ENCODE measurements at places on chromosomes 12 and 14.

DNA sequence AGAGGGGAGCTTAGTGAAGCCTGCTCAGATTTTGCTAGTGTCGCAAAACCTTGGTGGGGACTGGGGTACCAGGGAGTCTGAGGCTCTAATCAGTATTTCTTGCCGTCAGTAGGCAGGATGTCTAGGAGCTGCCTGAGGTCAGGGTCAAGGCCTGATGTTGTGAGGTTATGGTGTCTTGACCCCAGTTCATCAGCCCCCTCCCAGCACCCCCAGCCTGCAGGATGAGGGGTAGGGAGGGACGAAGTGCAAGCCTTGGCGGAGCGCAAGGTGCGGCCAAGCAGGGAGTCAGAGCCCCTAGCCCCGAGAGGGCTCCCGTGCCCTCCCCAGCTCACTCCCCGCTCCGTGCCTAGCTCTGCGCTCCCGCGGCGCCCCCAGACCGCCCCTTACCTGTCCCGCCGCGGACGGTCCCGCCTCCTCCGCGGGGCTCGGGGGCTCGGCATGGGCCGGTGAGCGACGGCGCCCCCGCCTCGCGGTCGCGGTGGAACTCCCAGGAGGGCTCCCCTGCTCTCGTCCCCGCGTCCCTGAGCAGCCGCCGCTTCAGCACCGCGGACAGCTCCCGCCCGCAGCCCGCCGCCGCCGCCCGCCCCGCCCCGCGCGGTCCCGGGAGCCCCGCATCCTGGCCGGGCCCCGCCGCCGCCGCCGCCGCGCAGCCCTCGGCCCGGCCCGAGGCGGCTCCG, 347 bp downstream of the SYNDIG1L start:
- DNase-seq = peak; percentile 81

DNA sequence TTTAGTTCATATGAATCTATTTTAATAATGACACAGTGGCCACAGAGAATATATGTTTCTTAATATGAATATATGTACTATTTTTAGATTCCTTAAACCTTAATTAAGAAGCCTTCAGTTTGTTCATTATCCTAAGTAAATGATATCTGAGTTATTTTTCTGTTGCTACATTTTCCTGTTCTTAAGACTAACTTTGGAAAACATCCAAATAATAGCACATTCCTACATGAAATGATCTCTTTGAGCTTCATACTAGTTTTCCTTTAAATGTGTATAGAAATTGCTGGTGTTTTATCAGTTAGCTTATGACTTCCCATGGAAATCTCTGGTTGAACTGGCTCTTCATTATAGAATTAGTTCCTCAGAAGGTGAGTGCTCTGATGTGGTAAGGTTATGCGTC, 72.1 kb downstream of the POLR3B start:
- DNase-seq = no peak

DNA sequence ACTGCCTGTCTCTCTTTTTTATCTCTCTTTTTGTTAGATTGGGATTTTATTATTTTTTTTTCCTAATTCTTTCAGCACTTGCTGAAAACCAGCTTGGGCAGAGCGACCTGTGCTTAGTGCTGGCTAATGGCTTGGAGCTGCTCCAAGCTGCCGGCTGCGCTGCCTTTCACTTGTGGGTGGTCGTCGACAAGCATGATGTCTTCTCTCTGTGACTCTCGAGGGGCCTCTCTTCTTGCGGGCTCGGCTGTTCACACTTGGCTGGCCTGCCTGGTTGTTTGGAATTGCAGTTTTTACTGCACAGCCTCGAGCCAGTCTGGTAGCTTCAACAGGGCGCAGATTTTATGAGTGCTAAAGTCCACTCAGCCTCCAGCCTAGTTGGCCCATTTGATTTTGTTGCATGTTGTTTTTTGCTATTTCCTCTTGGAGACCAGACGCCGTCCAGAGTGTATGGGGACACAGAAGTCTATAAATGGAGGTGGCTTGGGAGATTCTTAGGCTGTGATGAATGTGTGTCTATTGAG, 18.6 kb downstream of the TPCN1 start:
- DNase-seq = no peak

- no peak for DNase-seq
Observed at GRCh38 chr14:96783043-96783914, 13.9 kb upstream of the VRK1 start.

DNA sequence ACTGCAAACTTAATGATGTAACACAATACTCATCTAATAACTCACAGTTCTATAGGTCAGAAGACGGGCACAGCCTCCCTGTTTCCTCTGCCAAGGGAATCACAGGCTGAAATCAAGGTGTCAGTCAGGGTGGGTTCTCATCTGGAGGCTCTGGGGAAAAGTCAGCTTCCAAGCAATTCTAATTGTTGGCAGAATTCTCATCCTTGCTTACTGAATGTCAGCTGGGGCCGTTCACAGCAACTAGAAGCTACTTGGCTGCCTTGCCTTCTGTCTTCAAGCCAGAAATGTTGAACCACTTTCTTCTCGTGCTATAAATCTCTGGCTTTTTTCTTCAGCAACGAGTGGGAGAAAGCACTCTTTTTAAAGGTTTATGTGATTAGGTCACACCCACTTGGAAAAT, 80.1 kb upstream of the PDZRN4 start:
- no peak for DNase-seq

GRCh38 chr14:36515896-36516718, 3.9 kb downstream of the NKX2-1 start:
- DNase-seq = no peak

DNA sequence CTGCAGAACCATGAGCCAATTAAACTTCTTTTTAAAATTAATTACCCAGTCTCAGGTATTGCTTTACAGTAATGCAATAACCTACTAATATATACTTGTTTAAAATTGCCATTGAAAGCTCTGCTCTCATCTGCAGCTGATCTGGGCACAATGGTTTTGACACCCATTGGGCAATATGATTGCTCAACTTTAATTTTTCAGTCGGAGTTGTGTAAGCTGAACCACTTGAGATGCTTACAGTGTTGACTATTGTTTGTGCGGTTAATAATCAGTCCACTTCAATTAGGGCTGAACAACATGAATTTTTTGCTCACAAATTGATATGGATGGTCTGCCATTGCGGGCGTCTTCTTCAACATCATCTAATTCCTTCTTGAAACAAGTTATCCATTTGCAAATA, 18.0 kb upstream of the OR4K5 start:
- no peak for DNase-seq

- no peak for DNase-seq
Observed at GRCh38 chr14:87698481-87698880, 294.5 kb downstream of the GALC start.

- no peak for DNase-seq
Observed at GRCh38 chr14:84272290-84272721, 1257.6 kb upstream of the FLRT2 start.

GRCh38 chr12:63440048-63440447, 228.2 kb downstream of the DPY19L2 start:
- no peak for DNase-seq

DNA sequence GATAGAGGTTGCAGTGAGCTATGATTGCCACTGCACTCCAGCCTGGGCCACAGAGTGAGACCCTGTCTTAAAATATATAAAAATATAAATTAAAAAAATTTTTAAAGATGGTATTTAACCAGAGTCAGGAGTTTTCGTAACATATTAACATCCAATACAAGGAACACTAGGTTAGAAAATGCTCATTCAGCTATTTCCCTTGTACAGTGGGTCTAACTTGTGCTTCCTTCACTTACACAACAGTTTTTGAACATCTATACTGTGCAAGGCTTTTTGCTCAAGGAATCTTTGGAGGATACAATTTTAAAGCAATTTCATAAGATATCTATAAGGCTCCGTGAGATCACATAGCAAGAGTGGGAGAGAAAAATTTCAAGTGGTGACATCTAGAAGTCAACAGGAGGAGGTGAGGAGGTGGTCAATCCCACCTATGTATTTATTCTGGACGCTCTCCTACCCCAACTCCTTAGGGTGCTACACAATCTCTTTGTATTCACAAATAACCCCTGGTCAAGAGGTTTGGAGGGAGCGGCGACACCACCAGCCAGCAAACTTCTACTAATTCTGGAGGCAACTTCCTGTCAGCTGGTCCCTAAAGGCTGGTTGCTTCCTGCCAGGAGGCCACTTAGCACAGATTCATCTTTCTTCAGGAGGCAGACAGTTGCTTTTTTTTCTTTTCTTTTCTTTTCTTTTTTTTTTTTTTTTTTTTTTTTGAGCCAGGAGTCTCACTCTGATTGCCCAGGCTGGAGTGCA, 22.2 kb downstream of the DUSP16 start:
- DNase-seq = no peak

DNA sequence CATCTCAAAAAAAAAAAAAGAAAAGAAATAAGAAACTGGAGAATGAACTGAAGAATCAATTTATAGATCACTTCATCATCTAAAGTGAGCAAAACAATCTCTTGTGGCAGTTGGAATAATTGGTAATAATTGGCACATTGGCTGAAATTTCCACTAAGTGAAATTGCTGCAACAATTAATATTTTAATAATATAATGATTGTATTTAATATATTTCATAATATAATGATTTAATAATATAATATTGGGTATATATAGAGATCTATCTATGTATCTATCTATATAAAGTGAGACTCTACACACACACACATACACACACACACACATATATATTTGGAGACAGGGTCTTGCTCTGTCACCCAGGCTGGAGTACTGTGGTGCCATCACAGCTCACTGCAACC, 81.2 kb upstream of the PRICKLE1 start:
- DNase-seq = no peak

DNA sequence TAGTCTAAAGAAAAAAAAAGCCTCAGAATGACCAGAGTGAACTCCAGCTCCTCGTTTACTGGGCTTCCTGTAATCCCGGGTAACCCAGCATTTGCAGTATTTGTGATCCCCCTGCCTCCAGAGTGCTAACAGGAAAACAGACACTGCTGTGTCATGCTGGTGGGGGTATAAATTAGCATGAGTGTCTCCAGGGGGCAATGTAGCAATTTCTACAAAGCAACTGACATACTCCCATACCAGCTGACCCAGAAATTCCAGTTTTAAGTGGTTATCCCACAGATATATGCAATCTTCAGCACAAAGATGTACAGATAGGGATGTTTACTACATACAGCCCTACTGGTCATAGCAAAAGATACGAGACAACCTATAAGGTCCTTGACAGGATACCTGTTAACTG, 18.8 kb downstream of the TTC7B start:
- no peak for DNase-seq

DNA sequence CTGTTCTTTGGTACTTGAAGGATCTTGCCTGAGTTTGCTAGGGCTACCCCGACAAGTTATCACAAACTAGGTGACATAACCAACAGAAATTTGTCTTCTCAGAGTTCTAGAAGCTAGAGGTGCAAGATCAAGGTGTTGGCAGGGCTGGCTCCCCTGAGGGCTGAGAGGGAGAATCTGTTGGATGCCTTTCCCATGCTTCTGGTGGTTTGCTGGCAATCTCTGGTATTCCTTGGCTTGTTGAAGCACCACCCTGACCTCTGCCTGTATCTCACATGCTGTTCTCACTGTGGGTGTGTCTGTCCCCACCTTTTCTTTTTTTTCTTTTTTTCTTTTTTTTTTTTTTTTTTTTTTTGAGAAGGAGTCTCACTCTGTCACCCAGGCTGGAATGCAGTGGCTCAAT, 81.2 kb downstream of the VCPKMT start:
- DNase-seq = no peak

DNA sequence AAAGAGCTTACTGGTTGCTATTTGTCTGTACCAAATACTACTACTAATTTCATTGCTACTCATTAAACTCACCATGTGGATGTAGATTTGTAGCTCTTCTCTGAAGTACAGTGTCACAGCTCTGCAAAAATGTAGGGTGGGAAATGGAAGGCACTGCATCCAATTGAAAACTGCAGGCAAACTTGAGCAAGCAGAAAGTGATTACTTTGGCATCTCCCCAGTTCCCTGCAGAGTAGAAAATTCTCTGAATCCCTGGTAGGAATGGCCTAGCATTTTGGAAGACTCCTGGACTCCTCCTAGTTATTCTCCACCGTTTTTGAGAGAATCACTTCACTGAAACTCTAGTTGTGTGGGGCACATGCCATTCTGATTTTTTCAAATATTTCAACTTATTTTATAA, 239.1 kb downstream of the DIO2 start:
- DNase-seq = no peak

- DNase-seq = no peak
Observed at GRCh38 chr12:103834942-103835341, 6.1 kb downstream of the NT5DC3 start.

Measured in germinal center (tissue), 1 donor.